Activated CD4-positive, alpha-beta T cell treated with anti-CD3 and anti-CD28 coated beads for 1 hour (primary cell): ENCODE measurements at places on chromosomes 6 and 20.

DNA sequence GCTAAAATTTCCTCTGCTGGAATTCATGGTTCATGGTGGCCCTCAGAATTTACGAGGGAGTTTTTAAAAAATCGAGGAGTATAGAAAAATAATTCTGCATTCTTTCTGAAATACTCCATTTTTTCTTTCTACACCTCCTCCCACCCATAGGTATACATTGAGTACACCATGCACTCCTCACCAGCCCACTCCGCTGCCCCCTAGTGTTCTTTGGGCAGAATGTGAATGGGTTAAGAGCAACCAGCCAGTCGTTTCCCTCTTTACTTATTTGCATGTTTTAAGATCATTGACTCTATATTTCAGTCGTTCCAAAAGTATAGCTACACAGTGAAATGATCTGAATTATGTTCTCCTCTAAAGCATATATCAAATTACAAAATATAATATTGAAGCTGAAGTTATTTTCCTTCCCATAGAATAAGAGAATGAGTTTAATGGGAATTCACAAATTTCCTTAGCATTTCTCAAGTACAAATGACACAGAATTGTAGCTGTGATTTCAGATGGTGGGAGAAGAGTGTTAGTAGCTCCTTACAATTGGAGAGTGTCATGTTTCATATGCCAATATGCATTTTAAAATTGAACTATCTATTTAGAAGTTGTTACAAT, 977.7 kb upstream of the SLC35B3 start:
- no peak for DNase-seq

DNA sequence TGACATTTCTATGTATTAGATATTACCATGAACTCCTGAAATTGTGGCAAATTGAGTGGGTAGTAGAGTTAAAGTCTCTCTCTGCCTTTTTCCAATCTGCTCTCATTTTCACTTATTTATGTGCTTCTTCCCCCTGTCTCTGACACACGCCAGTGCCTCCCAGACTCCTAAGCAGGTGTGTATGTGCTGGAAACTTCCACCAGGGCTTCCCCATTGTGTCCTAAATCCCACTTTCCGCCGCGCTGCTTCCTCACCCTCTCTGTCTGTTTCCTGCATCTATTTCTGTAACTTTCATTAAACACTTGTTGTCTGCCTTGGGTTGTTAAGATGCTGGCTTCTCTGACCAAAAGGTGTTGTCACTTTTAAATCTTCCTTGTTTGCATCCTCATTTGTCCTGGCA, 97.6 kb upstream of the HDGFL1 start:
- DNase-seq, result no peak

GRCh38 chr6:30556066-30556905, at the start of gene GNL1:
TSS of gene GNL1 (minus strand) at chr6:30556489. CDS start at chr6:30556203, 286 bp downstream.
- peak; percentile 99 for DNase-seq

DNA sequence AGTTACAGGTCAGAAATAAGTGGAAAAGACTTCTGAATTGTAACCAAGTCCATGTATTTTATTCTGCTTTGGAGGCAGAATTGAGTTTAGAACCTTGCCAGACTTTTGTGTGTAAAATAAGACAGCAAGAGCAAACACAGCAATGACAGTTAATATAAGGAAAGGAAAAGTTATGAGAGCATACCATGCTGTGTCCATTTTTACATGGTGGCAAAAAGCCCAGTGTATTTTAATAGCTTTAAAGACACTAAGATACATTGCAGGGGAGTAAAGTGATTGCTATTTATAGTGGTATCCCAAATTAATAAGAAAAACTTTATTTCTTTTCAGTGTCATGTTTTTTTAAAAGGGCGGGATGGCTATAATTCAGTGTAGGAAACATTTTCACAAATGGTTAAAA, 45.2 kb downstream of the CDC5L start:
- no peak for DNase-seq

- no peak for DNase-seq
These were observed 30.4 kb downstream of the FKBP1A start for GRCh38 chr20:1362484-1362883.

- no peak for DNase-seq
These were observed 112.2 kb downstream of the SESN1 start for GRCh38 chr6:108982154-108983113.

DNA sequence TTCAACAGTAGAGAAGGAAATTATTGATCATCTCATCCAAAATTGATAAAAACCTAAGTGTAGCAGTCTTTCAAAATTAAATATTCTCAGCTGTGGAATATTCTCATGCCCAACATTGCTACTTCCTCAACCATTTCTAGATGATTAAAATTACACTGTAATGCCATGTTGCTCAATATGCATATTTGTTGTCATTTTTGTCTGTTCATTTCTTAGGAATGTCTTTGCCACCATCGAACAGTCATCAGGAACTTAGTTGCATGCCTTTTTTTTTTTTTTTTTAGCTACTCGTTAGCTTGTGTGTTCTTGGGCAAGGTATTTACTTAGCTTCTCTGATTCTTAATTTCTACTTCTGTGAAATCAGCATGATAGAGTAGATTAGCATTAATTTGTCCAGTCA, 188.6 kb downstream of the DTNBP1 start:
- no peak for DNase-seq

- DNase-seq, result no peak
These were observed 503.1 kb downstream of the ADGRB3 start for GRCh38 chr6:69138148-69138547.
